ENCODE measurements at places on chromosomes 4 and X.

- DNase-seq, result no peak
Observed at GRCh38 chr4:61200187-61200915, at the start of gene ADGRL3. TSS of gene ADGRL3 (plus strand) at chr4:61200326.

- DNase-seq, result no peak
Observed at GRCh38 chr4:29467044-29467717, 1253.0 kb upstream of the PCDH7 start.

- DNase-seq, result no peak
Observed at GRCh38 chr4:77415689-77416088, 189.9 kb upstream of the CXCL13 start.

DNA sequence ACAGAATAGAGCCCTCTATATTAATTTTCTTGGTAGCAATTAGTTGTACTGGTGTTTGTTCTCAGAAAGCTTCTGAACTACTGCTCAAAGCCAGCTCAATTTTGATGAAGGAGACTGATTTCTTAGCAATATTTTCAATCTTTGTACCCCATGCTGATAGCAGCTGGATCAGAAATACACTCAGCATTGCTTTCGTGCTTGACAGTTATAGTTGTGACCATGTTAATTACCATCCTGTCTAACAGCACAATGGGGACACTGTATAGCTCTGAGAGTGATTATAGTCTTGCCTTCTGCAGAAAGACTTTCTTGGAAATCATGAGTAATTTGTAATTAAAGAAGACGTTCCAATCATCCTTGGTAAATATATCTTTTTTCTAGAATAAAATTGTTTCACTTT is 79.7 kb upstream of the GNPDA2 start:
- no peak for DNase-seq

DNA sequence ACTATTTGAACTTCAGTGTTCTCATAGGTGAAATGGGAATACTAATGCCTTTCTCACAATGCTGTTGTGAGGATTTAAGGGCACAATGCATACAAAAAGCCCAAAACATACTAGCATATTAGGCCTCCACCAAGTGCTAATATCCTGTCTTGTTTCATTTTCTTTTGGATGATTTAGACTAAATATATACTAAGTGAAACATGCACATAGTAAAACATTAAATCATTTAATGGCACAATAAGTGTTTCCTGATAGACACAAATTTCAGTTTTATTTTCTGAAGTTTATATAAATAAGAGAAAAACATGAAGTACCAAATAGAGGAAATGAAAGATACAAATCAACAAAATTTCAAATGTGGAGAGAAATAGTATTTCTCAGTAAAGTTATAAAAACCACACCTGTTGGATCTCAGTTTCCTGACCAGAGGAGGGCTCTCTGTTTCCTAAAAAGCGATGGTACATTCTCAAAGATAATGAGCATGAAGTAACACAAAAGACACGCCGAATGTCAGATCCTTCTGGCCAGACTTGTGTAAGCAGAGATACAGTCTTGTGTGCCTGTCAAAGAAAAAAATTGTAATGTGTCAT is 25.1 kb downstream of the DDX60 start:
- DNase-seq, result no peak

DNA sequence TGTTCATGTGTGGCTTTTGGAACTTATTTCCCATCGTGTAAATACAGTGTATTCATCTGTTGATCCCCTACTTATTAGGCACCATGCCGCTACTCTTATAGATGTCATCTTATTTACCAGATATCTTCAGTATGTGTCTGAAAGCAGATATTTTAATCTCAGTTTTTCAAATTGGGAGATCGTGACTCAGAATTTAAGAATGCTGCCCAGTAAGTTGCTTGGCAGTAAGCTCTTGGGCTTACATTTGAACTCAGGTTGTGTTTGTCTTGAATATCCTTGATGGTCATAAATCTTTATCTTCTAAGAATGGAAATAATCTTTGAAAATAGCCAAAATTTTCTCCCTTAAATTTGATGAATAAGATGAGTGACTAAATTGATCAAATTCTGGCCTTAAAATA is 45.9 kb upstream of the RPA4 start:
- no peak for DNase-seq

DNA sequence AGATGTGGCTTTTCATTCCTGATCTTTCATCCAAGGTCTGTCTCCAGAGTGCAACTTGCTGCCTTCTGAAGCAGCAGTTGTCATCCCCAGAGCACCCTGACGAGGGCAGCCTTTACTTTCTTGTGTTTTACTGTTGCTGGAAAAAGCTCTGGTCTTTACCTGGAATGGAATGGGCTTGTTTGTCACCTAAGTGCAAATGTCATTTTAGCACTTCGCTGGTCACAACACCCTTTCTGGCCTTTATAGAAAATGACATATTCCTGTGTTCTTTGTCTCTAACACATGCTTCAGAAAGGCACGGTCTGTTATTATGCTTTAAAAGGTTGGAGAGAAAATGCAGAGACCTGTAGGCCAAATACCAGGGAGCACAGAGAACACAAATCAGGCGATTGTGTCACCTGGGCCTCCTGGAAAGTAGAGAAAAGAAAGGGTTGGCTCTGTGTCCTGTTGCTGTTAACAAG is 332.7 kb upstream of the IGFBP7 start:
- no peak for DNase-seq

GRCh38 chrX:119809185-119809666 is 17.8 kb upstream of the RPL39 start:
- no peak for DNase-seq

GRCh38 chr4:138509346-138509745 is 267.2 kb upstream of the SLC7A11 start:
- no peak for DNase-seq

DNA sequence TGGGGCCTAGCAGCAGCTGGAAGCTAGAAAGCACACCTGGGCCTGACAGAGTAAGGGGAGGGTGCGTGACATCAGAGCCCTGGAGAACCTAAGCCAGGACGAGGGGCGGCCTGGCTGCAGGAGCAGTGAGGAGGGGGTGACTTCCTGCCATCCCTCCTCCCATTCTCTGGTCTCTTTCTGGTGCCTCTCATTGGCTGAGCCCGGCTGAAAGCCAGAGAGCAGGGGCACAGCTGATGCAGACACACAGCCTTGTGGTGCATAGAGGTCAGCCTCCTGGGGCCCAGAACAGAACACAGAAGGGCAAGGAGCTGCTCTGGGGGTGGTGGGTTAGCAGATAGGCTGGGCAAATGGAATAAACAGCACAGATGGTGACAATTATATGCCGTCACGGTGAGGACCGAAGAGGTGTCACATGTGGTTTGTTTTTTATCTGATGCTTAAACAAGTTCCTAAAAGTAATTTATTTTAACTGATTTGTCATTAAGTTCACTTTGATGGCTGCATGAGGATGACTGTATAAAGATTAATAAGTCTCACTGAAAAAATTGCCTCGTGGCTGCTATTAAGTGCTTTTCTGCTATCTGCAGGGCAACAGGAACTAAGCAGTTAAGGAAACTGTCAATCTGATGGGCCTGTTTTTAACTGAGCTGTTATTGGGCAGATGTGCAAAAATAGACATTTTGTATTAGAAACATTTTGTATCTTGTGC is 102.0 kb downstream of the FNIP2 start:
- no peak for DNase-seq

- DNase-seq, result no peak
Observed at GRCh38 chrX:51824061-51824460, 69.4 kb upstream of the MAGED1 start.

- DNase-seq, result no peak
Observed at GRCh38 chrX:116321711-116322110, 114.7 kb upstream of the SLC6A14 start.

DNA sequence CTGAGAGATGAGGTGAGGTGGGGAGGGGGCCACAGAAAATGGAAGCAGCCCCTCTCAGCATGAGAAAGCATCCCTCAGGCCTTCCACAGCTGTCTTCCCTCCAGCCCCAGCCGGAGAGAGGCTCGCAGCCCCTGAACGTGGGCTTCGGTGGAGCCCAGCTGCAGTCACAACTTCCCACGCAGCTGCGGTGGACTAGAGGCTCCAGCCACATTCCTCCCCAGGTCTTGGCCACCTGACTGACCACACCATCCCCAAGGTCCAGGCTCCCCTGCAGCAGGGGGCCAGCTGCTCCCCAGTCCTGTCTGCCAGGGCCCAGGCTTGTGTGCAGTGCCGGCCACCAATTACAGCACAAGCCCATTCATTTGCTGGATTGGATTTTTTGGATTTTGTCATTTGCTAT is 212.3 kb upstream of the BCOR start:
- DNase-seq, result no peak

All from stimulated activated CD8-positive, alpha-beta memory T cell treated with anti-CD3 and anti-CD28 coated beads, Interleukin-15, amount 100 ng/mL, for 1 hour (primary cell).